ENCODE measurements at places on chromosomes 2 and 18. TPM values are rescaled to one million over a fixed set of nuclear protein-coding genes. Genes with fewer than 3 reads are reported as not detected.

- H3K36me3 ChIP-seq: no peaks in the 10 kb centered on the region
- H3K27ac ChIP-seq: no peak overlapping the region
- no peak overlapping the region for H3K4me3 ChIP-seq
- H3K4me1 ChIP-seq: no peaks in the 10 kb centered on the region
- no peaks in the 10 kb centered on the region for H3K27me3 ChIP-seq
- no peak for DNase-seq
Measured at GRCh38 chr18:62017618-62018017, 124.8 kb upstream of the RNF152 start.

GRCh38 chr2:176689711-176690110 is 420.5 kb downstream of the MTX2 start:
- no peaks in the 10 kb centered on the region for H3K4me1 ChIP-seq
- no peak overlapping the region for H3K27ac ChIP-seq

DNA sequence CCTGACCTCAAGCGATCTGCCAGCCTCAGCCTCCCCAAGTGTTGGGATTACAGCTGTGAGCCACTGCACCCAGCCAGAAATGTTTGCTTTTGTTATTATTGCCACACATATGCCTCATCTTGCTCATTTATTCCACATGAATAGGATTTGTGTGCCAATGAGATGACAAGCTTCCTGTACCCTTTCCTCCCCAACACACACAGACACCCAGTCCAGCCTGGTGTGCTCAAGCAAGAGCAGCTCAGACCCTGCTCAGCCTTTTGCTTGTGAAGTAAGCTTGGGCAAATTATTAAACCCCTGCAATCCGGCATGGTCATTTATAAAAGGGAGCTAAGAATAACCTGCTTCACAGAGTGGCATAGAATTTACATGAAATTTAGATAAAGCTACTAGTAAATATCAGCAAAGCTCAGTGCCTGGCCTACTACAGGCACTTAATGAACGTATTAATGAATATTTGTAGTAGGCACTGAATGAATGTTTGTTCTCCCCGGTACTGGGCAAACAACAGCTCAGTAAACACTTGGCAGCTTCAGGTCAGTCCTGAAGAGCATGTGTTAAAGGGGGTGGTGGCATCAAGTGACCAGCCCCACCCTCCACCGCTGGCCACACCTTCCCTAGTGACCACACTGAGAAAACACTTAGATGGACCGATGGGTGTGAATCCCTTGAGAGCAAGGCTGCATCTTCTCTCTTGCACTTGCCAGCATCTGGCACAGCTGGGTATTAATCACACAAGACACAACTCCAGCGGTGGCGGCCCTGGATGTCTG is 280.2 kb downstream of the SRBD1 start:
- DNase-seq: no peak
- no peaks in the 10 kb centered on the region for H3K27me3 ChIP-seq
- no peak overlapping the region for H3K27ac ChIP-seq
- H3K36me3 ChIP-seq: no peaks in the 10 kb centered on the region

DNA sequence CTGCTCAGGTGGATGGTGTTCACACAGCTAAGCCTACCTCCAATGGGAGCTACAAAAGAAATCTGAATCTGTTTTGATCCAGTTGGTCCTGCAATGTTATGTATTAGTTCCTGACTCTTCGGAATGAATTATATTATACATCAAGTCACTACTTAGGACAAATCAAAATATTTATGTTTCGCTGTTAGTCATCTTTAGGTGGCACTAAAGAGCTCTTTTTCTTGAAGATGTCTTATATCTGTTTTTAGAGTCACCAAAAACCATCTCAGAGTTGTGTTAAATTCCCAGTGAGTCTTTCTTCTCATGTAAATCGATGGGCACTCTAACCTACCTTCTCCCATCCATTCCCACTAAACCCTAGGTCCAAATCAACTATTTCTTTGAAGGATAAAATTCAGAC is 2.2 kb downstream of the DNER start:
- no peaks in the 10 kb centered on the region for H3K27me3 ChIP-seq
- no peaks in the 10 kb centered on the region for H3K36me3 ChIP-seq
- H3K4me3 ChIP-seq: no peak overlapping the region
- no peak overlapping the region for H3K27ac ChIP-seq

GRCh38 chr2:217829420-217829819 is 173.4 kb downstream of the TNS1 start:
- no peaks in the 10 kb centered on the region for H3K36me3 ChIP-seq
- H3K27ac ChIP-seq: peak overlapping the region; percentile 86
- DNase-seq: no peak
- H3K4me3 ChIP-seq: no peak overlapping the region
- H3K4me1 ChIP-seq: peaks cover 53% of the 10 kb centered on the region

DNA sequence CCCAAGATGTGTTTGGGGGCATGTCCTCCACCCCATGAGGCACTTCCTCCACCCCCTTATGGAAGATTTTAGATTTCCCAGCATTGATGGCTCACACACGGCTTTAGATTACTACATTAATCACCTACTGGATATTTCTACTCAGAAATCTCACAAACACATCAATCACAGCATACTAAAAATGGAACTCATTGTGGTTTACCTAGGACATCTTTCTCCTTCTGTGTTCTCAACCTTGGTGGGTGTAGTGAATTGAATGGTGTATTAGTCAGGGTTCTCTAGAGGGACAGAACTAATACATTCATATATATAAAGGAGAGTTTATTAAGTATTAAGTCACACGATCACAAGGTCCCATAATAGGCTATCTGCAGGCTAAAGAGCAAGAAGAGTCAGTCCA is 82.1 kb upstream of the CYRIA start:
- H3K4me1 ChIP-seq: no peaks in the 10 kb centered on the region
- no peaks in the 10 kb centered on the region for H3K36me3 ChIP-seq
- no peaks in the 10 kb centered on the region for H3K27me3 ChIP-seq
- no peak overlapping the region for H3K27ac ChIP-seq

GRCh38 chr18:41655074-41655473 is 300.0 kb upstream of the PIK3C3 start:
- H3K36me3 ChIP-seq: no peaks in the 10 kb centered on the region
- no peaks in the 10 kb centered on the region for H3K27me3 ChIP-seq
- H3K4me1 ChIP-seq: no peaks in the 10 kb centered on the region
- no peak overlapping the region for H3K27ac ChIP-seq

DNA sequence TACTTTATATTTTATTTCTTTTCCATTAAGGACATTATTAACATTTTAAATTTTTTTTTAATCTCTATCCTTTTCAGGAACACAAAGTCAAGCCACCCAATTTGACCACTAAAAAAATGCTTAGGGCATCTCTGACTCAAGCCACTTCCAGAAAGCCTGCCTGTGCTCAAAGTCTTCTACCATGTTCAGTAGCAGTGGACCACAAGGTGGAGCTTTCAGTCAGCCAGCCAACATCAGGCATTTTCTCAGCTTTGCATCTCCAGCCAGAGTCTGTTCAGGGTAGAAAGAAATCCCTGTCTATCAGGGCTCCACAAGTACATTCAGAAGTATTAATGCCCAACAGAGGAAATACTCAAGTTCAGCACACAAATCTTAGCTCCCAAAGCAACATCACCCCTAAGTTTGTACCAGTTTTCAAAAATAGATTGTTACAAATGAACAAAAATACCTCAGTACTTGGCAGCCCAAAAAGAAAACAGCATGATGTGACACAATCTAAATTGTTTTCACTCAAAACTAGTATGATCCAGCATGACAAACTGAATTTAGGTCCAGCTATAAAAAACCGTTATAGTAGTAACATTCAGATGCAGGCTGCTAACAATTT is 37.6 kb downstream of the C18orf63 start:
- no peak overlapping the region for H3K27ac ChIP-seq
- no peak overlapping the region for H3K4me3 ChIP-seq
- H3K36me3 ChIP-seq: no peaks in the 10 kb centered on the region
- DNase-seq: peak; percentile 31
- H3K27me3 ChIP-seq: no peaks in the 10 kb centered on the region

GRCh38 chr2:145744541-145745386 is 1224.8 kb upstream of the ZEB2 start:
- no peaks in the 10 kb centered on the region for H3K36me3 ChIP-seq
- H3K4me3 ChIP-seq: no peak overlapping the region
- no peak for DNase-seq
- no peaks in the 10 kb centered on the region for H3K27me3 ChIP-seq

Gene SULT1C2
- total RNA-seq: 2.0 TPM

Gene GPR35
- 0.90 TPM for total RNA-seq

Gene ODC1
- total RNA-seq: 80.0 TPM

Gene ICA1L
- total RNA-seq: 39.6 TPM

Gene SCG2
- total RNA-seq: 0.63 TPM

Gene IRS1
- 11.7 TPM for total RNA-seq

Gene PPP1R7
- total RNA-seq: 31.6 TPM

Gene CRYBA2
- not detected for total RNA-seq

All from tibial nerve (tissue), 4 donors.